ENCODE measurements at places on chromosomes 13 and 19.

DNA sequence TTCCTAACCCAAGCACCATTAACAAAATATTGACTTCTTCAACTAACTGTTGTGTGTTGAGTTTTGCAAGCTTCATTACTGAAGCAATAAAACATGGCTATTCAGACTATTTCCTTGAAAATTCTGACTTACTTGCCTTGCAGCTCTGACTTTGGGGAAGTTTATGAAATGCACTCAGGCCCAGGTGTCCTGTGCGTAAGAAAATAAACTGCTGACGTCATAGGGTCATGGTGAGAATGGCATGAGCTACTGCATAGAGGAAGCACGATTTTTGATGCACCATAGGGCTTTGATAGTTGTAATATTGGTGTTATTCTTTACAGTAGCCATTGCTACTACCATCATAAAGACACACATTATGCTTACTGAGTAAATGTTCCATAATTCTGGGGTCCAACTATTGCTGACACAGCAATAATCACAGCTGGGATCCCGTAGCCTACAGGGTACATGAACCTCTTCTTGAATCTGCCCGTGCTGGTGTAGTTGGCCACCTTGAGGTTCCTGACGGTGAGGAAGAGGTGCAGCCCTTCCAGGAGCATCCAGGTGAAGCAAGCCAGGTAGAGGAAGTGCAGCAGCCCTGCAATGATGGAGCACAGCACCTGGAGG lies 57.9 kb downstream of the MBD3L2B start:
- no peak for DNase-seq

DNA sequence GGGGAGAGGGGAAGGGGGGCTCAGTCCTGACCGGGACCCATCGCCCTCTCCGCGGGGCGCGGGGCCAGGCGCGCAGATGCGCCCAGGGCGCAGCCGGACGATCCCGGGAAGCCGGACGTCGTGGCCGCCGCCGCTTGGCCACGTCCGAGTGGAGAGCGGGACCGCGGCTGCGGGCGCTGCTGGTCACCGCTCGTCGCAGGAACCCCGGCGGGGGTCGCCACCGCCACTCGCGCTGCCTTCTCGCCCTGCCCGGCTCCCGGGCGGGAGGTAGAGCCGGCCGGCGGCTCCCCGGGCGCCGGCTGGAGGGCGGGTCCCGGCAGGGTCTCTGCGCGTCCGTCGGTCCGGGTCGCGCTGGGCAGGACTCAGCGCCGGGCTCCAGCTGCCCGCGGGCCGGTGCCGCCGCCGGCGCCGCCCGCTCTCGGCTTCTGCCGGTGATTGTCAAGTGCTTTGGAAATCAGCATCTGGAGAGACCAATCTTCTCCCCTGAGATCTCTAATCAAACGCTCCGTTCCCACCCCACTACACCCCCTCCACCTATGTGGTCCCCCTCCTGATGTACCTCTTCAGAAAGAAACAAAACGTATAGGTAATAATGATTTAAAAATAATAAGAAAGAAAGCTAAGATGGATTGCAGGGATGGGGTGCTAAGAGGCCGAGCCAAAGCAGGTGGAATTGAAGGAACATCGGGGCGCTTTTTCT lies 464.4 kb downstream of the ITGBL1 start:
- no peak for DNase-seq

- DNase-seq, result no peak
Observed at GRCh38 chr19:31099515-31100205, 249.6 kb downstream of the TSHZ3 start.

DNA sequence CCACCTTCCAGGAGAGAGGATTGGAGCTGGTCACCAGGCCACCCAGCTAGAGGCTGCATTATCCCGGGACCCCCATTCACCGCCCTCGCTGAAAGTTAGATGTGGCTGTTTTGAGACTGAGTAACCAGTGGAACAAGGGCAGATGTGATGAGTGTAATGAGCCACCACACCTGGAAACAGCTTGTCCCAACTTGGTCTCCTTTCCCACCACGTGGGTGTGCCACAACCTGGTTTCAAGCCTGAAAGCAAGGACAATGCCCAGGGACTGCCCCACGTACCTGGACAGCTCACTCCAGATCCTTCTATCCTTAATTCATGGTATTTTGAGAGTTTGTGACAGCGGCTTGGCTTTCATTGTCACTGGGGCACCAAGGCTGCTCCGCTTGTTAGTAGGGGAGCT lies 7.0 kb downstream of the LGI4 start:
- no peak for DNase-seq

DNA sequence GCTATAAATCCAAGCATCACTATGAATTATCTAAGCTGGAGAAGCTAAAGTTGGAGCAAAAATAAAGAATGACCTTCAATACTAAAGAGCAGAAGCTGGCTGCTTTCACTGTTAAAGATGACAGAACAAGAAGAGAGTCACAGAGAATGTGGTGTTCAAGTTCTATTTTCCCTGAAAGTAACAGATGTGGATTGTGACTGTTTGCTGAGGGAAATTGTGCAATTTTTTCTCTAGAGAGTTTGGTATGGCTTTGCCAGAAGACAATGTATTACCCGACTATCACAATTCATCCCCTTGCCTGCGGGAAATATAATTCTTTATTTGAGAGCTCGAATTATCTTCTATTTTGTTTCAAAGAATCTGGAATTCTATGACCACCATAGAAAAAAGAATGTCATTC lies 83.1 kb downstream of the TNFSF13B start:
- DNase-seq, result no peak

- DNase-seq, result no peak
Observed at GRCh38 chr13:103852036-103852435, 785.8 kb upstream of the SLC10A2 start.

DNA sequence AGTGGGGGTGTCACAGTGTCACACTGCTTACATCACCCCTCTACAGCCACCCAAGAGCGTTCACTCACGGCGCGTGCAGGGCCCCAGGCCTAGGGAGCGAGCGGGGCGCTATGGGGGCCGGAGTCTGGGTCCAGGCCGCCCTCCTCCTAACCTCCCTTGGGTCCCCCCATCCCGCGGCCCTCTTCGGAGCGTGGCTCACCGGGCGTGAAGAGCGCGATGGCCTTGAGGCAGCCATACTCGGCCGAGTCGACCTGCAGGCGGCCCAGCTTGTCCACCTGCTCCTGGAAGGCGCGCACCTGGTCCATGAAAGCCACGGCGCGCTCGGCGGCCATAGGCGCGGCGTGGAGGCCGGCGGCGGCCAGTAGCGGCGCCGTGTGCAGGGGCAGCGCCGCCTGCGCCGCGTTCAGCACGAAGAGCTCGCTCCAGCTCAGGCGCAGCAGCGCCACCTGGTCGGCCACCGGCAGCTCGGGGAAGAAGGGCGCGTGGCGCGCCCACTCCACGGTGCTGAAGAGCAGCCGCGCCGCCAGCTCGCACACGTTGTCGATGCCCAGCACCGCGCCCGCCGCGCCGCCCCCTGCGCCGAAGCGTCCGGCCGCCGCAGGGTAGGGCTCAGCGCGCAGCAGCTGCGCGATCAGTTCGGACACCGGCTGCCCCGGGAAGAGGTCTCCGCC lies 9.4 kb downstream of the OCEL1 start:
- no peak for DNase-seq

DNA sequence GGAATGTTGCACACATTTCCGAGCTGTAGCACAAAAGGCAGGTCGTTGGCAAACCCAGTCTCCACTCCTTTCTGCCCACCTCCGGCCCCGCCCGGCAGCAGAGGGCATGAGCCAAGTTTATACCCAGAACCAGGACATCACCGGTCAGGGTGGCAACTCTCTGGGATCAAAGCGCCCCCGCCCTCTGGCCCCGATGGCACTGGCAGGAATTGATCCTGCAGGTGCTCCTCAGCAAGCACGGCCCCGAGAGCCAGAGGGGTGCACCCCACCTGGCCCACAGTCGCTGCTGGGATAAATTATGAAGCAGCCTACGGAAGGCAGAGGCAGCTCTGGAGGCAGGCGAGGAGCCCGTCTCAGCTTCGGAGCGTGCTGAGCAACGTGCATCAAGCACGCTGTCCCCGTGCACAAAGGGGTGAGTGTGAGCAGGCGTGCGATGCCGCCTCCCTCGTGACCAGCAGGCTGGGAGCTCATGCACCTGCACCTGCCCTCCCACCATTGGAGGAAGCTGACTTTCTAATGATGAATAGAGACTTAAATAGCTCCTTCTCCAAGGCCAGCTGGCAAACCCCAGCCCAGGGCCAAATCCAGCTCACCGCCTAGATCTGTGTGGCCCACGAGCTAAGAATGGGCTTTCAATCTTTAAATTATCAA lies 25.7 kb downstream of the SHC2 start:
- DNase-seq, result no peak

- DNase-seq, result no peak
Observed at GRCh38 chr13:95367309-95367843, 66.1 kb upstream of the ABCC4 start.

GRCh38 chr19:17540174-17540573 lies 15.3 kb upstream of the COLGALT1 start:
- DNase-seq, result no peak

DNA sequence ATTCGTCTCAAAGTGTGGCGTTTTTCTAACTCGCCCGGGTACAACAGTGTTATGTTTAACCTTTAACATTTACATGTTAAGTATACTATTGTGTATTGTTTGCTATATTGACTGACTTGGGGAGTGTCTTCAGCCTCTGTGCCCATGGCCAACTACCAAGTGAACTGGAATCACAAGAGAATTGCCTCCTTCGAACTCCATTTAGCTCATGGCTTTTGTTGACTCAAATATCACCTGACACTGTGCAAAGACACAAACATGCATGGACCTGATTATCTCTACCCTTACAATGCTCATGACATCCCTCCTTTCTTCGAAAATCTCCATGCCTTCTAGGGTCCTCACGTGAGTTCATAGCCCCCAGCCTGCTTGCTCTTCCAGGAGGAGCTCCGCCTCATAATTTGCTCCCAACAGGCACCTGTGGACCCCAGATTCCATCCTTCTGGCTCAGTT lies 704 bp downstream of the ZNF814 start:
- DNase-seq, result no peak
